ENCODE measurements at places on chromosomes 6 and 20.
A peak's percentile ranks its signal among the peaks of the same experiment; 100 is the strongest.

- DNase-seq: no peak
These were observed 357.1 kb downstream of the MAFB start for GRCh38 chr20:40331807-40332560.

DNA sequence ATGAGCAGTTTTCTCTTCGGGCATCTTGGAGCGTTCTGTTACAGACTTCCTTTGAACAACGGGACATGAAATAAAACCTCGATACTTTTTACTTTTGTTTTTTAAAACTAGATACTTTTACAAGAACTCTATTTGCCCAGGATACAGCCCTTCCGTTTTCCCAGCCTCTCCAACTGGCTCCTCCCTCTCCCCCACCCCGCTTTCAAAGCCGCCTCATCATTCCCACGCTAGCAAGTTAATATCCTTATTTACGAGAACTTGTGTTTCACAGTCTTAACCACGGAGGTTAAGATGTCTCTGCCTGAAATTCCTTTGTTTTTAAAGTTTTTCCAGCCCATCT lies 241 bp upstream of the CFAP206 start:
- no peak for DNase-seq

GRCh38 chr20:9087531-9088217 lies 18.8 kb downstream of the PLCB4 start:
- DNase-seq: no peak

GRCh38 chr20:22411286-22411626 lies 173.1 kb downstream of the FOXA2 start:
- no peak for DNase-seq

DNA sequence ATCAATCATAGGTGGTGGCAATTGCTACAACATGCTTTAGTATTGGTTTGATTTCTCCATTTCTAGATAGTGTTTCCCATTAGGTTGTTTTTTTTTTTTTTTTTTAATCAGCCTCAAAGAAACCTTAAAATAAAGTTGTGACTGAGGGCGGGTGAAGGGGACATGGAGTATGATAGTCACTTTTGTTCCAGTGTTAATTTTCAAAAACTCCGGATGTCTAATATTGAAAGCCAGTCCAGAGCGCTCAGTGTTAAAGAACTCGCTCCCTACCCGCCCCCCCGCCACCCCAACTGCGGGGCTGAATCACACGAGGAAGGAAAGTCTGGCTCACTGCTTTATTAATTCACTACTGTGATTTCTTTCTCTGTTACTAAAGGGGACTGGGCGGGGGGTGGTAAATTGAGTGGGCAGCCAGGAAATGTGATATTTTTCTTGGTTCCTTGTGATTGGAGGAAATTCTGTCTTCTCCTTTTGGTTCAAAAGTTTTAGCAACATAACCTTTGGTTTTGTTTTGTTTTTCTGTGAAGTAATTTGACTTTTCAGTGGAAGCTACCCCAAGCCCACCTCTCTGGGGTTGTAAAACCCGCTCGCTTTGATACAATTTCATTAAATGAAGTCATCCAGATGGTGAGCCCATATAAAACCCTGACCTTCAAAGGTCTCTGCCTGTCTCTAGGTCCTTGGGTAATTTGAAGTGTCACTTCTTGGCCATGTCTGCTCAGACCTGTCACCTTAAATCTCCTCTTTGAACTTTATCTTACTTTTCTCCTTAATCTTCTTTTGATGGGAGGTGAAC lies 38.0 kb downstream of the TNFAIP3 start:
- DNase-seq: peak; percentile 84

DNA sequence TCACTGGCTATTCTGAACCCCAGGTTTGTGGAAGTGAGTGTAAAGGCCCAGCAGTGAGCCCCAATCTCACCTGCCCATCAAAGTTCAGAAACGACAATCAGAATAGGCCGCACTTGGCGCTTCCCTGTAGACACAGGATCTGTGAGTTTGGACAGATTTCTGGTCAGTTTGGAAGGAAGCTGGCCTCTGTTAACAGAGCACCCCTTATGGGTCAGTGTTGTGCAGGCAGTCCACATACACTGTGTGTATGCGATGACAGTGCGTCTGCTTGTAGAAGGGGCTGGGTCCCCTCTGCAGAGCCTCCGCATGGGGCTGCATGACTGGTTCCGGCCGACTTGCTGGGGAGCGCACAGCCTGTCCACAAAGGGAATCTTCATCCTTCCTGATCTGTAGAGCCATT lies 3.4 kb upstream of the MPC1 start:
- no peak for DNase-seq

DNA sequence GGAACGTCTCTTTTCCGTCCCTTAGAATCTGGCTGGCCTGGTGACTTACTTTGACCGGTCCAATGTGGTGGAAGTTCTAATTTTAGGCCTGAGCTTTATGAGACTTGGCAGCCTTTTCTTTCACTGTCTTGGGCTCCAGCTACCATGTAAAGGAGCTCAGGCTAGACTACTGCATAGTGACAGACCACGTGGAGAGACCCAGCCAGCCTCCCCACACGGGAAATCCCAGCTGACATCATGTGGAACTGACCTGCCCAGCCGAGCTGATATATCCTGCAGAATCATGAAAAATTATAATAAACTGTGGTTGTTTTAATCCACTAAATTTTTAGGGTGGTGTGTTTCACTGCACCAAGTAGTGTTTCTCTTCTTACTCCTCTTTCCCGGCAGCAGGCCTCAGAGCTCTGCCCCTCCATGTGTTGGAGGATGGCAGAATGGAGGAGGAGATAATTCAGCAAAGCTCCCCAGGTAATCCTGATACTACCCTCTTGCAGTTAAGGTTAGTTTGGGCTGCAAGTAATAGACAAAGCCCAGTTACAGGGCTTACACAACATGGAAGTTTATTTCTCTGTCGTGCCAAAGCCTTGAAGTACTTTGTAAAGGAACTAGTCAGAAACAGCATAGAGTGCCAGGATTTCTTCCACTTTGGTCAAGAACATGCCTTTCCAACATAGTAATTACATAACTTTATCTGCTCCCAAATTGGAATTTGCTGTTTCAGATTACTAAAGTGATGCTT lies 87.5 kb downstream of the SH3BGRL2 start:
- DNase-seq: no peak

DNA sequence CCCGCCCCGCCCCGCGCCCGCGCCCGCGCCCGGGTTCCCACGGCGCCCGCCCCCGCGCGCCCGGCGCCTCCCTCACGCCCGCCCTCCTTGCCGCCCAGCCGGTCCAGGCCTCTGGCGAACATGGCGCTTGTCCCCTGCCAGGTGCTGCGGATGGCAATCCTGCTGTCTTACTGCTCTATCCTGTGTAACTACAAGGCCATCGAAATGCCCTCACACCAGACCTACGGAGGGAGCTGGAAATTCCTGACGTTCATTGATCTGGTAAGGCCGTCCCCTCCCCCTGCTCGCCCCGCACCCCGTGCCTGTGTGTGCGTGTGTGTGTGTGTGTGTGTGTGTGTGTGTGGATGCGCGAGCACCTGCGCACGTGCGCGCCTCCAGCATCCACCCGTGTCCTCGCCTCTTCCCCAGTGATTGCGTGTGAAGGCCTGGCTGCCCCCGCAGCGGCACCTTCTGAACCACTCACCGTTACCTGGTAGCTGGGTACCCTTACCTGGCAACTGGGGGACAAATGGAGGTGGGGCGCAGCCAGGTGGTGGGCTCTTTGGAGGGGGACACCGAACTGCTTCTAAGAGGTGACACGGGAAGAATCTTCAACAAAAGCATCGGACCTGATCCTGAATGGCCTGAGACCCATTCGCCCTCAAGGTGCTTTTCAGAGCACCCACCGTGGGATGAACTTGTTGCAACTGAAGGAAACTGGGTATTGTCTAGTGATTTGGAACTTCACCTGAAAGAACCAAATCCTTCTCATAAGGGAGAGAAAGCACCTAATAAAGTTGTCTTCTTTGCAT lies at the start of gene AIG1:
Gene AIG1 (plus strand): TSS at position 84 of the 791 bp plus-strand sequence. CDS start 37 bp downstream, at position 121.
- peak; percentile 64 for DNase-seq

DNA sequence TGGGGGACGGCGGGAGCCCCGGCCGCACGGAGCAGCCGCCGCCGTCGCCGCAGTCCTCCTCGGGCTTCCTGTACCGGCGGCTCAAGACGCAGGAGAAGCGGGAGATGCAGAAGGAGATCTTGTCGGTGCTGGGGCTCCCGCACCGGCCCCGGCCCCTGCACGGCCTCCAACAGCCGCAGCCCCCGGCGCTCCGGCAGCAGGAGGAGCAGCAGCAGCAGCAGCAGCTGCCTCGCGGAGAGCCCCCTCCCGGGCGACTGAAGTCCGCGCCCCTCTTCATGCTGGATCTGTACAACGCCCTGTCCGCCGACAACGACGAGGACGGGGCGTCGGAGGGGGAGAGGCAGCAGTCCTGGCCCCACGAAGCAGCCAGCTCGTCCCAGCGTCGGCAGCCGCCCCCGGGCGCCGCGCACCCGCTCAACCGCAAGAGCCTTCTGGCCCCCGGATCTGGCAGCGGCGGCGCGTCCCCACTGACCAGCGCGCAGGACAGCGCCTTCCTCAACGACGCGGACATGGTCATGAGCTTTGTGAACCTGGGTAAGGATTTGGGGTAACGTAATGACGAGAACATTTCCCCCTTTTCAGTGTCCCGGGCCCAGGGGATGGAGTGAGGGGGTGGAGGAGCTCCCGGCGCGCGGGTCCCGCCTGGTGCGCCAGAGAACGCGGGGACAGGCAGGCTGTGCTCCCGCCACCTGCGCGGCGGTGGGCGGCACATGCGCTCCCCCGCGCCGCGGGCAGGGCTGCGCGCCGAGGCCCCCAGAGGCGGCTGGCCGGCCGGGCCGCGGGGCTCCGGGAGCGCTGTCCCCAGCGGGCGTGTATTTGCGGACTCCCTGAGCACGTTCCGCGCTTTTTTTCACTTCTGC lies 1.4 kb downstream of the BMP6 start:
- peak; percentile 10 for DNase-seq
